ENCODE measurements at places on chromosomes 16 and 17. TPM values are rescaled to one million over a fixed set of nuclear protein-coding genes. Genes with fewer than 3 reads are reported as not detected.

DNA sequence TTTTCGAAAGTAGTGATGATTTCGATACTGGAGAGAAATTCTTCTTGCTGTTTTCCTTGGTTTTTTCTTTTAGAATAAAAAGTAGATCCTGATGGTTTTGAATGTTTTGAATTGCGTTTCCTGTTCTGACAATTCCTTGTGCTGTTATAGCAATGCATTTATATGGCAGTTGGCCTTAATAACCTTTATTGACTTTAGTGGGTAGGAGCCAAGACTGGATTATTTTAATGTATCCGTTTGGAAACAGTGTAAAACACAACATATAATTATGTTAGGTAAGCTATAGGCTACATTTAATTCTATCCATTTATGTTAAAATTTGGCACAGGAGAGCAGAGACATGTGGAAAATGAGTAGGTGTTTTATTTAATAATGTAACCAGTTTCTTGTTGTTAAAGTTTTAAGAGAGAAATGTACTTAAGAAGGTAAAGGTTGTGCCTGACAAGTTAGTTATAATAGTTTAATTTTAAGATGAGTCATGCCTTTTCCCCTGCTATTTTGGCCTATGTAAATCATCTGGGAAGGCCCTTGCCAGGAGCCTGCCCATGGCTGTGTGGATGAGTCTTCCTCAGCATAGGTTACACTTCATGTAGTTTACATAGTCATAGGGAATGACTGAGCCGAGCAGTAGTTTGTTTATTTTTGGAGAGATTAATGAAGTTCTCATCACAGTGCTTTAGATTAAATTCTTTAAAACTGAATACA is 189.9 kb downstream of the FTO start:
- H3K4me1 ChIP-seq, result peaks cover 27% of the 10 kb centered on the region
- no peak overlapping the region for H3K27ac ChIP-seq
- H3K27me3 ChIP-seq, result no peaks in the 10 kb centered on the region
- peak; percentile 88 for DNase-seq
- H3K4me3 ChIP-seq, result no peak overlapping the region

GRCh38 chr16:55671206-55671973 is 15.6 kb downstream of the SLC6A2 start:
- no peak overlapping the region for H3K27ac ChIP-seq
- no peak for DNase-seq
- H3K4me3 ChIP-seq, result no peak overlapping the region
- no peaks in the 10 kb centered on the region for H3K36me3 ChIP-seq

GRCh38 chr17:41648411-41649195 is 24.2 kb upstream of the KRT17 start:
- no peaks in the 10 kb centered on the region for H3K36me3 ChIP-seq
- peaks cover 14% of the 10 kb centered on the region for H3K4me1 ChIP-seq
- peak; percentile 55 for DNase-seq
- peak overlapping the region; percentile 5 for H3K27ac ChIP-seq
- no peaks in the 10 kb centered on the region for H3K27me3 ChIP-seq
- H3K4me3 ChIP-seq, result peak overlapping the region; percentile 59

DNA sequence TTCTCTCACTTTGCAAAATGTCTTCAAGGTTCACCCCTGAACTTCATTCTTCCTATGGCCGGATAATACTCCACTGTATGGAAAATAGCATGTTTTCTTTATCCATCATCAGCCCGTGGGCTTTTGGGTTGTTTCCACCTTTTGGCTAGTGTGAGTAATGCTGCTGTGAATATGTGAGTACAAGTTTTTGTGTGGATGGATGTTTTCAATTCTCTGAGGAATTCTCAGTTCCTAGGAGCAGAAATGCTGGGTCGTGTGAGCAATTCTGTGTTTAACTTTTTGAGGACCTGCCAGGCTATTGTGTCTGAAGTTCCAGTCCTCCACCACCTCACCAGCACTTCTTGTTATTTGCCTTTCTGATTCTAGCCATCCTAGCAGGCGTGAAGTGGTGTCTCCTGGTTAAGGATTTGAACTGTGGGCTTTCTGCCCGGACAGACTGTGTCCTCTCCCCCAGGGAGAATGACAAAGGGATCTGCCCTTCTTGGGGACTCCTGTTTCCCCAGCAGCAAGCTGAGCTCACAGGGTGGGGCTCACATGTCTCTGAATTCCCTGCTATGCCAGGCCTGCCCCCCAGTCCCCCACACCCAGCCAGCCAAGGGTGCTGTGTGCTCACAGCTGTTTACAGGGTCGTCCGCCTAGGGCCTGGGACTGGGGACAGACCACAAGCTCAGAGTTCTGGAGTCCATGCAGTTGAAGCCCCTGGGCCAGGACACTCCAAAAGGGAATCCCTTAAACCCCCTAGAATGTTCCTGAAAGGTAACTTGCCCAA is 92.2 kb upstream of the CIBAR2 start:
- H3K4me3 ChIP-seq, result no peak overlapping the region
- peak overlapping the region; percentile 62 for H3K27ac ChIP-seq
- no peaks in the 10 kb centered on the region for H3K36me3 ChIP-seq
- peaks cover 68% of the 10 kb centered on the region for H3K4me1 ChIP-seq

GRCh38 chr17:32833076-32833475 is 43.8 kb downstream of the MYO1D start:
- no peaks in the 10 kb centered on the region for H3K36me3 ChIP-seq
- H3K4me1 ChIP-seq, result no peaks in the 10 kb centered on the region
- DNase-seq, result no peak
- H3K27ac ChIP-seq, result no peak overlapping the region
- H3K4me3 ChIP-seq, result no peak overlapping the region

GRCh38 chr16:87850009-87851006 is 19.0 kb downstream of the SLC7A5 start:
- peaks cover 18% of the 10 kb centered on the region for H3K36me3 ChIP-seq
- H3K27me3 ChIP-seq, result no peaks in the 10 kb centered on the region
- no peak overlapping the region for H3K27ac ChIP-seq
- H3K4me3 ChIP-seq, result no peak overlapping the region

GRCh38 chr16:69199382-69199781 is 12.4 kb downstream of the SNTB2 start:
- H3K4me3 ChIP-seq, result no peak overlapping the region
- no peak overlapping the region for H3K27ac ChIP-seq
- H3K36me3 ChIP-seq, result no peaks in the 10 kb centered on the region
- DNase-seq, result peak; percentile 77
- no peaks in the 10 kb centered on the region for H3K27me3 ChIP-seq

GRCh38 chr16:30395992-30396585 is 869 bp downstream of the ZNF48 start:
- H3K4me3 ChIP-seq, result peak overlapping the region; percentile 60
- peaks cover 28% of the 10 kb centered on the region for H3K4me1 ChIP-seq
- H3K36me3 ChIP-seq, result peaks cover 5% of the 10 kb centered on the region
- peak overlapping the region; percentile 37 for H3K27ac ChIP-seq
- no peak for DNase-seq

DNA sequence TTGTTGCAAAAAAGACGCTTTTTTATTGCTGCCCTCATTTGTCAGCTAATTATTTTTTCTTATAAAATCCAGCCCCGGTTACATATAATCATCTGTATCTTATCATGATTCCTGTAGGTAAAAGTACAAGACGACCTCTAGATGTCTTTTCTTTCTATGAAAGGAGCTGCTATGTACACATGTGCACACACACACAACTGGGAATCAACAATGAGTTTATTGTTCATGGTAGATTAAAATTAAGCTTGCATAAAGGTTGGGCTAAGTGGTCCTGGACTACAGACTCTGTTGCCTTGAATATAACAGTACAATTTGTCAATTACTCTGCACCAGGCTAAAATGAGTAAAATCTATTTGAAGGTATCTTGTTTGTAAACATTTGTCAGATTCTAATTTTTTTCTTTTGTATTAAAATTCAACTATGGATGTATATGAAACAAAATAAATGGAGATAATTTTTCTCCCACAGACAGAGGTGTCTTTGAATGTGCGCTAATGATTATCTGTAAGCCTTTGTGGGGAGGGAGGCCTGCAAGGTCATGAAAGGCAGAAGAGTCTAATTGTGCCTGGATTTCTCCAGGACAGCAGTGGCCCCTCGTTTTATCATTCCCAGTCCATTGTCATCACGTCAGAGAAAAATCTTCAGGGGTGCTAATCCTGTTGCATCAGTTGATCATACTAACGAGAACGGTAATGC is 13.4 kb downstream of the C17orf58 start:
- no peaks in the 10 kb centered on the region for H3K27me3 ChIP-seq
- no peaks in the 10 kb centered on the region for H3K4me1 ChIP-seq
- peaks cover 11% of the 10 kb centered on the region for H3K36me3 ChIP-seq
- H3K4me3 ChIP-seq, result no peak overlapping the region

DNA sequence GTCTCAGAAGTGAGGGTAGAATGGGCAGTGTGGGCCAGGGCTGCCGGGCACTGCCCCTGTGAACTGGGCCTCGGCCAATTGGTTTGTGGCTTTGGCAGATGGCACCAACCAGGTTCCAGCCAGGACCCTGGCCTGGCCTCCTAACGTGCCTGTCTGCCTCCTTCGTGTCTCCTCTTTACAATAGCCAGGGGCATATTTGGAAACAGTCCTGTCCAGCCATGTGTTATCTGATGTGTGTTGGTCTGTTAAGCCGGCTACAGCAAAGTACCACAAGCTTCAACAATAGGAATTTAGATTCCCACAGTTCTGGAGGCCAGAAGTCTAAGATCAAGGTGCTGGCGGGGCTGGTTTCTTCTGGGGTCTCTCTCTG is 14.6 kb downstream of the CRISPLD2 start:
- no peaks in the 10 kb centered on the region for H3K27me3 ChIP-seq
- peak; percentile 67 for DNase-seq
- H3K27ac ChIP-seq, result peak overlapping the region; percentile 42

DNA sequence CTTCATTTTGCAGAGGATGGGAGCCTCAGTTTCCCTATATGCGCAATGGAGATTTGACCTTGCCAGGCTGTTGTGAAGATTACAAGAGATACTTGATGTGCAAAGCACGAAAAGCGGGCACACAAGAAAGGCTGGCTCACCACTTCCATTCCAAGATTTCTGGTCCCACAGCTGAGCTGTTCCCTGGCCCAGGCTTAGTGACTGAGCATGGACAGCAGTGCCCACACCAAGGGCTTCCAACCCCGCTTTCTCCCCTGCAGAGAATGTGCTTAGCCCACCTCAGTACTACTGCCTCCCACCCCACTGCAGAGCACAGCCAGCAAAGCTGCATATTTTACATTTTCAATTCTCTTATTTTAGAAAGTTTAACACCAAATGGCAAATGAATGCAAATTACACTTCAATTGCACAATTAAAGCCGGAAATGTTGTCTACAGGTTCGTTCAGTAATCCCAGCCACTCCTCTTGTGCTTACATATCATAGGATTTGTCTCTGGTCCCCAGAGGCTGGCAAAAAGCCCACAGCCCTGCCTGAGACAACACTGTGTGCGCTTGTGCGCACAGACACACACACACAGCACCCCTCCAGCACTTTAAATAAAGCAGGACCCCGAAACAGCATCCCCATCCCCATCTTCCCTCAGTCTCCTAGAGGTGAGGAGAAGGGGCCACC is 51.8 kb downstream of the VAC14 start:
- H3K27ac ChIP-seq, result no peak overlapping the region
- H3K36me3 ChIP-seq, result no peaks in the 10 kb centered on the region
- peaks cover 61% of the 10 kb centered on the region for H3K4me1 ChIP-seq

DNA sequence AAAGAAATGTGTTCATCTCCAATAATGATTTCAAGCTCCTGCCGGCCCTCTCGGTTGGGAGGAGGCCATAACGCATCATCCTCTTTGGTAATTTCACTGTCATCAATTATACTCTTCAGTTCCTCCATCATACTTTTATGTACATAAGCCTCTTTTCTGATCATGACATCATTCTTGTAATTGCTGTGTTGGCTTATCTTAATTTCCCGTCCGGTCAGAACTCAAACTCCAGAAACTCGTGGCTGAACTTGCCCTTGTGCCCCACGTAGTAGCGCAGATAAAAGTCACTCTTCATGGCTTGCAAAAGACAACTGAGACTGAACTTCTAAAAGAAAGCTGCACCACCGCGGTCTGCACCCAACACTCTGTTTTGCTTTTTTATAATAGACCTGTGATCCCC is 13.6 kb downstream of the TMEM220 start:
- no peaks in the 10 kb centered on the region for H3K27me3 ChIP-seq
- peaks cover 14% of the 10 kb centered on the region for H3K36me3 ChIP-seq
- H3K4me1 ChIP-seq, result no peaks in the 10 kb centered on the region
- no peak overlapping the region for H3K27ac ChIP-seq

- no peak overlapping the region for H3K4me3 ChIP-seq
- no peaks in the 10 kb centered on the region for H3K27me3 ChIP-seq
- no peaks in the 10 kb centered on the region for H3K36me3 ChIP-seq
Measured at GRCh38 chr17:46179375-46179999, 13.7 kb downstream of the KANSL1 start.

GRCh38 chr16:86444261-86444660 is 66.1 kb upstream of the FOXF1 start:
- H3K4me1 ChIP-seq, result no peaks in the 10 kb centered on the region
- no peak overlapping the region for H3K4me3 ChIP-seq
- peaks cover 15% of the 10 kb centered on the region for H3K27me3 ChIP-seq
- no peaks in the 10 kb centered on the region for H3K36me3 ChIP-seq

GRCh38 chr17:77316191-77316641 is 175.4 kb downstream of the SEC14L1 start:
- H3K27me3 ChIP-seq, result no peaks in the 10 kb centered on the region
- H3K4me3 ChIP-seq, result no peak overlapping the region
- no peaks in the 10 kb centered on the region for H3K36me3 ChIP-seq

Gene KRTAP1-5
- total RNA-seq, result not detected

Gene CMTM3
- 62.4 TPM for total RNA-seq

Gene CCDC137
- 25.2 TPM for total RNA-seq

Gene PERCC1
- total RNA-seq, result not detected

Gene PNMT
- 1.5 TPM for total RNA-seq

Gene KRTAP2-3
- 3.8 TPM for total RNA-seq

Gene LRRC36
- total RNA-seq, result not detected

Gene MYL4
- total RNA-seq, result 38.5 TPM

Gene C1QTNF8
- total RNA-seq, result not detected

Gene ANKRD40CL
- total RNA-seq, result not detected

Gene IL34
- total RNA-seq, result 0.38 TPM

Gene SHMT1
- 6.4 TPM for total RNA-seq

Gene LGALS9B
- not detected for total RNA-seq
